ENCODE measurements at places on chromosomes 11 and 22.

GRCh38 chr22:22583030-22583429 lies 24.0 kb upstream of the PRAME start:
- no peak for DNase-seq

DNA sequence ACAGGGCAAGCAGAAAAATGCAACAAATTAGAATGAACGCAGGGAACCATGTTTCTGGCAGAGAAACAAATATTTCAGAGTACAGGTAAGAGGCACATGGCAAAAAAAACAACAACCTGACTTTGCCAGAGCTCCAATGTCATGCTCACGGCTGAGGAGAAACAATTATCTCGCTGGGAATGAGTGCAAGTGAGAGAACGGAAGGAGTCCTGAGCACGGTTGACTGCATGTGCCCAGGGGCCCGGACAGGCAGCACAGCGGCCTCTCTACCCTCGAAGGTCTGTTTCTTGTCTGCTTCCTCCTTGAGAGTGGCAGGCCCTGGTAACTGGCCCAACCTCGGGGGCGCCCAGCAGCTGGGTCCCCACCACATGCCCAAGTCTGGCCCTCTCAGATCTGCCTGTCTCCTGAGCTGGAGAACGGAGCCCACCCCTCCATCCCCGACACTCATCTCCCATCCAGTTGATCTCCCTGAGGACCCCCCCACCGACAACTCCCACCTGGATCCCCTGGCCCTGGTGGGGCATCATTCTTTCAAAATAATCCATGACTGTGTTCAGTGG lies 24.6 kb upstream of the RTN4R start:
- no peak for DNase-seq

DNA sequence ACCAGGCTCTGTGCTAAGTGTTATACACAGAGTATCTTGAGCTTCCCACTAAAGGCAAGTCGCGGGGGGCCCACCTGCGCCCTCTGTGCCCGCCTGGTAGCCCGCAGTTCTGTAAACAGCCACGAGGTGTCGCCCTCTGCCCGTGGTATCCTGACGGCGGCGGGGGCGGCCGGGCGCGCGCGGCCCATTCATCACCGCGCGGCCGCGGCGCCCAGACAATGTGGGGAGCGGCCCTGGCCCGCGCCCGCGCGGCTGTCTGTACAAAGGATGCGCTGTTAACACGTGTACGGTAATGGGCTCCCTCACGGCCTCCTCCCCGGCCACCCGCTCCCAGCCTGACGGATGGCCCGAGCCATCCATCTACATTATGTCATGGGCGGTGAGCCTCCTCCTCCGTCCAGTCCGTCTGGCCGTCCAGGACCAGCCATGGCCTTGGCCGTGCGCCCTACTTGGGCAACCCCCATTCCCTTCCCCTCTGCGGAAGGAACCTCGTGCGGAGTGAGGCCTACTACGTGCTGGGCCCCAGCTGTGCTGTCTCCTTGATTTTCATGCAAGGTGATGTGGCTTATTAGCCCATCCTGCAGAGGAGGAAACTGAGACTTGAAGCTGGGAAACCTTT lies 99.4 kb downstream of the MIAT start:
- DNase-seq: no peak

GRCh38 chr11:26287067-26287518 lies 44.8 kb upstream of the ANO3 start:
- DNase-seq: no peak

DNA sequence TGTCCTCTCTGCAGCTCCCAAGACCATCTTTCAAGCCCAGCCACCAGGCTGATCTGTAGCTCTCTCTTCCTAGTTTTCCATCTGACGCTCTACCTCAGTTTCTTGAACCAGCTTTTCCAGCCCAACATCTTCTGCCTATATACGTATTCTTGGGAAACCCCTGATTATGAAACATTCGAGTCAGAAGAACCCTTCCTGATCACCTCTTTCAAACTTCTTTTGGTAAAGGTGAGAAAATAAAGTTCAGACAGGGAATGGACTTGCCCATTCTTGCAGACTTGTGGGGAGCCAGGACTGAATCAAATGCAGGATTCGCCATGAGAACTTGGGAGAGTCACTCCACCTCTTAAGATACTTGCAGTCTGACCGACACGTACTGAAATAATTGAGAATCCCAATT lies 169.5 kb upstream of the NARS2 start:
- DNase-seq: no peak

- no peak for DNase-seq
Measured at GRCh38 chr11:125165111-125165842, 726 bp downstream of the PKNOX2 start.

DNA sequence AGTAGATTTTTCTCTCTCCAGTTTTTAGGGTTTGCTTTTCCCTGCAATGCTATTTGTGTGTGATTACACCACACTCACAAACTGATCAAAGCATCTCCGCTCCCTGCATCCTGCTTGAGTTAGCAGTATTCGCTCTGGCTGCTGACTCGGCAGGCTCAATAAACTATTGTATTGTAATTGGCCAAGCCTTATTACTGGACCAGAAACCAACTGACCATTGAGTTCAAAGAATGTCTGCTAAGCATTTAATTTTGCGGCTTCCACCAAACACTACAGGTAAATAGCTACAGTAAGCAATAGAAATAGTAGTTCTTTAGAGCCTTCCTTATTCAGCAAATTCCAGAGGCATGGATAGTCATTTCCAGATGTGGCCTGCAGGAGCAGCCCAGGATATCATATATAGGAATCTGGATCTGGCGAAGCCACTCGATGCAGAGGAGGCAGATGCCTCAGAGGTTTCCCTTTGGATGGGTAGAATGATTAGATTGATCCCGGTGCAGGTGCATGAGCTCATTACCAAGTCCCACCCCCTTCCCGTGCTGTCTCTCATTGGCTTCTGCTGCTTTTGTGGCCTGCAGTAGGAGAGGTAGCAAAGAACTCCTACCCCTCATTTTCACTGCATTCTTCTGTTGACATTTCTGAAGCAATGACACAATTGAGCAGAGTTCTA lies 77.3 kb downstream of the COMMD9 start:
- no peak for DNase-seq

DNA sequence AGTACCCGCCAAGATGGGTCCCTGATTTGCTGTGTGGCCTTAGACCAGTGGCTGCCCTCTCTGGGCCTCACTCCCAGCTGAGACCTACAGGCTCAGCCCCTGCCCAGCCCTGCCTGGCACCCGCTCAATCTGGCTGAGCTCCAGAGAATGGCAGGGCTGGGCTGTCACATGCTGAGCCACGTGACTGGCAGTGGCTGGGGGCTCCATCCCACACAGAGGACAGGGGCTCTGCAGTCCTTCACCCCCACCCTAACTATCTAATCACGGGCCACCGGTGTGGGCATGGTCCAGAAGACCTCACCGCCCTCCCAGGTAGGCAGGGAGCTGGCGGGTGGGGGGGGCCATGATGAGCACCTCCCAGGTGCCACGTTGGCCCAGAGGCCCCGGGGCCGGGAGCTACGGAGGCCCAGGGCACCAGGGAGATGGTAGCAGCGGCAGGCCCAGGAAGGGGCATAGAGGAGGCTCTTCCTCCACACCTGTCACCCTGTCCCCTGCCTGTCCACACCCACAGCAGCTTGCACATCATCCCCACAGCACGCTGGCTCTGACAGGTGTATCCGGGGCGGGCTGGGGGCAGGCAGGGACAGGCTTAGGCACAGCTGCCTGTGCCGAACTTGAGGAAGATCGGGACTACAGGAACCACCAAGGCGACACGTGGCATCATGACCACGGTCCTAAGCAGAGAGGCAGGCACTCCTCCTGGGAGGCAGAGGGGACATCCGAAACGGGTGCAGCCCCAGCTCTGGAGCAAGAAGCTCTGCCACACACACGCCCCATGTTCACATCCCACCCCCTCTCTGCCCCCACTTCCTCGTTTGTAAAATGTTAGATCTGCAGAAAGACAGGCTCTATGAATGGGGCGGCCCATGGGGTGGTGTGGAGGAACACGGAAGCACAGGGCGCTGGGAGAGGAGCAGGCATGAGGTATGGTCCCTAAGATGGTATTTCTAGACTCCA lies 1.5 kb upstream of the ALDH3B1 start:
- no peak for DNase-seq

- DNase-seq: peak; percentile 91
Measured at GRCh38 chr22:42500161-42500835, 19.3 kb downstream of the RRP7A start.

DNA sequence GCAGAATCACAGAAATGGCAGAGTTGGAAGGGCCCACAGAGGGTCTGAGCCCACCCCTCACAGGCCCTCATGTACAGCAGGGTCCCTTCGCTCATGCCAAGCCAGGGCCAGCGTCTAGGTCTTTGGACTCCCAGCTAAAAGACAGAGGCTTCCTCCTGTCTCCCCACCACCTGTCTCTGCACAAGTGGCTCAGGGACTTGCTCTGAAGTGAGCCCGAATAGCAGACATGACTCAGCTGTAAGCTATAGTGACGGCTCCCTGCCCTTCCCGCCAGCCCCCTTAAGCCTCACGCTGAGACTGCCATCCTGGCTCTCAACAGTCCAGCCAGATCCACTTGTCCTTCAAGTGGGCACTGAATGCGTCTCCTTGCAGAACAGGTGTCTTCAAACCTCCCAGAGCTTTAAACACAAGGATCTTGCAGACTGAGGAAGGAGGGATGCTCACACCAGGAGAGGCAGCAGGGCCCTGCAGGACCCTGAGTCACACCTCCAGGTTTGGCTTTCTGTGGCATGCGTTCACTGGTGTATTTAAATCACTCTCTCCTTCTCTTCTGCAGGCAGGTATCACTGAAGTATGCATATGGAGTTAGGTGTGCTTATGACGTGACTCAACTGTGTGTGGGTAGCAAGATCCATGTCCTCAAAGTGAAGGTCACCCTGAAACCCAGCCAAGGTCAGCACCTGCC lies 154.9 kb downstream of the CACNA1I start:
- DNase-seq: no peak

DNA sequence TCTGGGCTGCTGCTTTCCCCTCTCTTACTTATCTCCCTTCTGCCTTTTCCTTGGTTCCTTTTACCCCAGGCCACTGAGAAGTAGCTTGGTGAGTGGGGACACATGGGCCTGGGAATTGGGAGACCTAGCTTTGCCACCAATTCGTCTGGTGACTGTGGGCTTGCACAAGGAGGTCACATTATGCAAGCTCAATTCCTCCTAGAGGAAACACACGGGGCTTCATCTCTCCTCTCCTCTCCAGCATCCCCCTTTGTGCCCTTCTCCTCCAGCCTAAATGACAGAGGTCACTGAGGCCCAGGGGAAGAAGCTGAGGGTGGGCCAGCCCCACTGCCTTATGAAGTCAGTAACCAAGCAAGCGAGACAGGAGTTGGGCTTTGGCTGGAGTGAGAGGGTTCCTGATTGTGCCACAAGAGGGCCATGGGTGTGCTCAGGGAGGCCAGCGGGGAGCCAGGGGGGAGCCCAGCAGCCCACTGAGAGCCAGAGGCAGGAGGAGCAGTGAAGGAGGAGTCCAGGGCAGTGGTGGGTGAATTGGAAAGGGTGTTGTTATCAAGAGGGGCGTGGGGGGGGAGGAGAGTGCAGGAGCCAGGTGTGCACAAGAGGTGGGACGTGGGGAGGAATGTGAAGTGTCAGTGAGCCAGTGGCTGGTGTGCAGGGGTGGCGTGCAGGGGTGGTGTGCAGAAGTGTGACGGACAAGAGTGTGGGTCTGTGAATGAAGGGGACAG lies 2.0 kb downstream of the CLCF1 start:
- DNase-seq: peak; percentile 45

DNA sequence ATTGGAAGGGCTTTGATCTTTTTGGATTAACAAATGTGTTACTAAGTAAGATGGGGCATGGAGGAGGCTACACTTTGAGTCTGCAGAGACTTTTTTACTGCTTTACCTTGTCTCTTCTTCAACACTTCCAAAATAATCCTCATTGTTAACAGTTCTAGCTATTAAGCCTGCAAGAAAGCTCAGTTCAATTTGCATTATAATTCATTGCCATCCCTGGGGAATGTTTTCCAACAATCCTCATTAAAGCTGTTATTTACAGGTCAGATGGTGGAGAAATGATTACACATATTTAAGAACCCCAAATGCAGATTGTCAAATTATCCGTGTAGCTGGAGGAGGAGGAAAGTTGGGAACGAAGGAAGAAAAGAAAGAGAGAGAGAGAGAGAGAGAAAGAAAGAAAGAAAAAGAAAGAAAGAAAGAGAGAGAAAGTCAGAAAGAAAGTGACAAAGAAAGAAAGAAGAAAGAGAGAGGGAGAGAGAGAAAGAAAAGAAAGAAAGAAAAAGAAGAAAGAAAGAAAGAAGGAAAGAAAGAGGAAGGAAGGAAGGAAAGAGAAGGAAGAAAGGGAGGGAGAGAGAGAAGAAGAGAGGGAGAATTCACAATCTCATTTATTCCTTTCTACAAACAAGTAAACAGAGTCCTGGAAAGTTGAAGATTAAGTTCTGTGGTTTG lies 443.9 kb downstream of the INSC start:
- DNase-seq: no peak

GRCh38 chr11:11125618-11126017 lies 227.4 kb downstream of the CSNK2A3 start:
- DNase-seq: no peak

DNA sequence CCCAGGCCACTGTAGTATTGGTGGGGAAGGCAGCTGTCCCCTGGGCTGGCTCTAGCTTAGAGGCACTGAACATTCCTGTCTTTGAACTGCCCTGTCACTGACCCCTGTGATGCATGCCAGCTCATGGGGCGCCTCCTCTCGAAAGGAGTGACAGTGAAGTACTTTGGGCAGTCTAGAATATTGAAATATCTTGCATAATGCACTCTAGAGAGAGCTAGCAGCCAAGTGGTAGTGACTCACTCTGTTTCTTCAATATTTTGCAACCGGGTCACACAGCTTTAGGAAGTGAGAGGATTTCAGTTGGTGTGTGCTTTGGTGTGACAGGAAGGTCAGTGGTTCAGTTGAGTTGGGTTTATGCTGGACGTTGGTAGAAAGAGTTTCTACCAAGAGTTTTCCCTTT lies 35.5 kb upstream of the ST14 start:
- peak; percentile 16 for DNase-seq

DNA sequence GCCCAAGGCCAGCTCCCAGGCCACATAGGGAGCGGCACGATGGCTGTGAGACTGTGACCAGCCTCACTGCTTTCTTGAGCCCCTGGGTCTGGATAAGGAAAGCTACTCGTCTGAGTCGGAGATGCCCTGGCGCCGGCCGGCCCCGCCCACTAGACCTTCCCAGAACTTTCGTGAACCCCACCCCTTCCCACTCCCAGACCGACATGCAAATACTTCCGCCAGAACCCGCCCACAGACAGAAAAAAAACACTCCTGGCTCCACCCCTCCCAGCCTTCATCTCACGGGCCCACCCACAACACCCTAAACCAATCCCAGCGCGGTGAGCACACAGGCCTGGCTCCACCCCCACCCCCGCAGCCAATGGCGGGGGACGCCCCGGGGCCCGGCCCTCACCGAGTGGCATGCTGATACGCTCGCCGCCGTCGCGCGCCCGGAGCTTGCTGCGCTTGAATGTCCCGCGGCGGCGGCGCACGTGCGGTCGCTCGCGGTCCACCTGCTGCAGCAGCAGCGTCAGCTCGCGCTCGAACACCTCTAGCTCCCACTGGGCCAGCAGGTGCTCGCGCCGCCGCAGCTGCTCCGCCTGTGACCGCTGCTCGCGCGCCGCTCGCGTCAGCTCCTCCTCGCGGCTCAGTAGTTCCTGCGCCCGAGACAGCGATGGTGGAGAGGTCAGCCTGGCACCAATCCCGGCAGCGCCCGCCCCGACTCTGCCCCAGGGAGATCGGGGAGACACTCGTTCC lies 7.0 kb downstream of the MAP3K11 start:
- DNase-seq: no peak
